Fibroblast of skin of right quadriceps (primary cell): ENCODE measurements at places on chromosomes 2 and 18.
A peak's percentile ranks its signal among the peaks of the same experiment; 100 is the strongest.

GRCh38 chr2:85132397-85132796 is 795 bp upstream of the TCF7L1 start:
- peak; percentile 28 for DNase-seq

DNA sequence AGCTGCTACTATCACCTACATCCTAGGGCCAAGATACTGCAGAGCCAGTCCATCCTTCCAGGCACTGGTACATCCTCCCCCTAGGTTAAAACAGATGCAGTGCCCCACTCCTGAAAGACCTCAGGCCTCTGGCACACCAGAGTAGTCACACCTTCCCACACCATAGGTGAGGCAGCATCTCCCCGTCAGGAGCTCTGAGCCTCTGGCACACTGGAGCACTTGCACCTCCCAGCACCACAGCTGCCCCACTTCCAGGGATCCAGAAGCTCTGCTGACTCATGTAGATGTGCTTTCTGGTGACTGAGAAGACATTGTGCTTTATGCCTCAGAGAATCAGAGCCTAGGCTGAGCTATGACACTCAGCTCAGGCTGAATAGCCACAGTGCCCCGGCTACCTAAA is 138.4 kb upstream of the COL3A1 start:
- no peak for DNase-seq

DNA sequence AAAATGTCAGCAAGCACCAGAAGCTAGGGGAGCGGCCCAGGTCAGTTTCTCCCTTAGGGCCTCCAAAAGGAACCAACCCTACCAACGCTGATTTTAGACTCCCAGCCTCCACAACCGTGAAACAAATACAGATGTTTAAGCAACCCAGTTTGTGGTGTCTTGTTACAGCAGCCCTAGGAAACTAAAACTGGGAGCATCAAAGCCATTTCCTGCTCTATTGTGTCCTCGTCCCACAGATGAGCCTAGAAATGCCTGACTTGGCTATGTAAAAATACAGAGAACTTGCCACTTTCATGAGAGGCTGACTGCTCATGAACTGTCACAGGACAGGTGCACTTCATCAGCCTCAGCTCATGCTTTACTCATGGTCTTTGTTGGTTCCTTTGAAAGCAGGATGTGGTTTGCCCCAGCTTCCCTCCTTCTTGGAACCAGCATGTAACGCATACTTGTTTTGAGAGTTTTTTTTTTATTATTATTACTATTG is 97.6 kb upstream of the SLC39A10 start:
- peak; percentile 87 for DNase-seq

- DNase-seq: no peak
These were observed 248.8 kb downstream of the ACKR3 start for GRCh38 chr2:236818281-236819045.

DNA sequence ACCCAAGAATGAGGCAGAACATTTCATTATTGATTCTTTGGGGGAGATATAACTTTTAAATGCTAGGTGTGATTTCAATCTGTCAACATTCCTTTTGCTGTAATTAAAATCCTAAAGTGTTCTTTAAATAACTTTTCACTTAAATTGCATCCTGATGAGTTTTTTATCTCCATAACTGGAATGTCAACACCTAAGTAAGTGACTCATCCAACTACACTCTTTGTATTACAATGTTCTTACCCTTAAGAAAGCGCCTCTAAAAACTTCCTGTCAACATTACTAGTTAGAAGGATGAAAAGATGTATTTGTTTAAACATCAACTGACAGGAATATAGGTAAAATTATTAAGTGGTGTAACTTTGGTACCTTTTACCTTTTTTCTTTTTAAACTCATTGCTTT is 1657.0 kb downstream of the LRP1B start:
- no peak for DNase-seq

DNA sequence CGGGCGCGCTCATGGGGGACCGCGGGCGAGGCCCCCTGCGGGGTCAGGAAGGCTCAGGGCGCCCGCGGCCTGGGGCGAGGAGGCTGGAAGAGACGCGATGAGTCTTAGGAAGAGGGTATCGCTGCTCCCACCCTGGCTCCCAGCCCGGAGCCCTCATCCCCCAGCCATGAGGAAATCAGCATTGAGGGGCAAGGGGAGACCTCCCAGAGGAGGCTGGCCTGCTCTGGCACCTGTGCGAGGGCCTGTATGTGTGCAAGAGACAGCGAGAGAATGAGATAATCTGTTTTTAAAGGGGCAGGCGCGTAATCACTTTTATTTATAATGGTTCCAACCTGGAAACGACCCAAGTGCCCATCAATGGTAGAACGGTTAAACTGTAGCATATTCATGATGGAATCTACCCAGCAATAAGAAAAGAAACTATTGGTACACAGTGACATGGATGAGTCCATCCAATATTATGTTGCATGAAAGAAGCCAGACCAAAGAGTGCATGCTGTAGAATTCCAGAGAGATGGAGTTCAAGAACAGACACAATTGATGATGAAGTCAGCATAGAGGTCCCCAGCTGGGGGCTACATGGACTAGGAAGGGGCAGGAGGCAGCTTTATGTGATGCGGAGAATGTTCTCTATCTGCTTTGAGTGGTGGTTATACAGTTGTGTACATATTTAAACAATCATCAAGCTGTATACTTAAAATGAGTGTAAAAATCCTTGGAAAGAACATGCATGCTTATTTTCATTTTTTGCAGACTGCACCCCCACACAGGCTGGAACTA is 14.4 kb downstream of the FBXO41 start:
- no peak for DNase-seq

- no peak for DNase-seq
These were observed 107.3 kb upstream of the ANKRD30BL start for GRCh38 chr2:132268977-132269523.

DNA sequence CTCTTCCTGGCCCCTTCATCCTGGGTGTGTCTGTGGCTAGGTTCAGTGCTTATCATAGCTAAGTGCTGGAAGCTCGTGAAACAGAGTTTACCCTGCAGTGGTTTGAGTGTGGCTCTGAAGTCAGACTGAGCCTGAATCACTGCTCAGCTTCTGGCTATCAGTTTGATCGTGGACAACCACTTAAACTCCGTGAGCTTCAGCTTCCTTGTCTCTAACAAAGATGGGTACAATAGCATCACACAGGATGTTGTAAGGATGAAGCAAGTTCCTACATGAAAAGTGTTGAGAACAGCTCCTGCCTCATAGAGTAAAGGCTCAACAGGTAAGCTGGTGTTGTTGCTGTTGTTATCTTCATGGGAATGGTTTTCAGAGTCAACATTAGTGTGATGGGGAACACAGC is 210.3 kb downstream of the CLIP4 start:
- DNase-seq: no peak

GRCh38 chr2:136051001-136051724 is 65.7 kb upstream of the DARS1 start:
- DNase-seq: no peak

DNA sequence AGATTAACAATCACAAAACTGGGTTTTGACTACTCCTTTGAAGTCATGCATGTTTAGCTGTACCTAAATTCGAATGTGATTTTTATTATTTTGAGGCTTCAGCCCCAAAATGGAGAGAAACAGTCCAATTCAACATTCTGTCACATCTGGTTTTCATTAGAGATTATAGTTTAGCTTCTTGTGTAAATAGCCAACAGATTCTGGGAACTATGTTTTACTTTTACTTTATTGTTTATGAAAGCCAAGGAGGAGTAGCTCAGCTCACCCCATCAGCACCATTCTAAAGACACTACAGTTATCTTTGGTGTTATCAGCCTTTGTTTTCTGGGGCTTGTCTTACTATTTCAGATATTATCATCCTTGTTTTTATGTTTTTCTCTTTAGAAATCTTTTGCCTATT is 465.0 kb upstream of the CWC22 start:
- peak; percentile 40 for DNase-seq

DNA sequence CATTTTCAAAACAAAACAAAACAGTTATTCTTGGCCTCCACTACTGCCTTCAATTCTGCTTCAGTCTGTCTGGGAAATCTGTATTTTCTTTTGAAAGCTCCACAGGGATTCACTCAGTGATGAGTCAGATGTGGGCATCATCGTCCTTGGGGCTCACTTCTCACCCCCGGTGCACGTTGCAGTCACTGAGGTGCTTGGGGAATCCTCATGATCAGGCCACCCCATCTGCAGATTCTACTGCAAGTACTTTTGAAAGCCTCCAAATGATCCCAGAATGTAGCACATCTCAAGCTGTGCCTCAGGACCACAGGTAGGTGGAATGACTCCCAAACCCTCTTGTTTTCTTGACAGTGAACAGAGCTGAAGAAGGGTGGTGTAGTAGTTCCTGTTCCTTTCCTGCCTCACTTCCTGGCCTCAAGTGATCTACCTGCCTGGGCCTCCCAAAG is 34.3 kb downstream of the LPIN2 start:
- DNase-seq: peak; percentile 81

DNA sequence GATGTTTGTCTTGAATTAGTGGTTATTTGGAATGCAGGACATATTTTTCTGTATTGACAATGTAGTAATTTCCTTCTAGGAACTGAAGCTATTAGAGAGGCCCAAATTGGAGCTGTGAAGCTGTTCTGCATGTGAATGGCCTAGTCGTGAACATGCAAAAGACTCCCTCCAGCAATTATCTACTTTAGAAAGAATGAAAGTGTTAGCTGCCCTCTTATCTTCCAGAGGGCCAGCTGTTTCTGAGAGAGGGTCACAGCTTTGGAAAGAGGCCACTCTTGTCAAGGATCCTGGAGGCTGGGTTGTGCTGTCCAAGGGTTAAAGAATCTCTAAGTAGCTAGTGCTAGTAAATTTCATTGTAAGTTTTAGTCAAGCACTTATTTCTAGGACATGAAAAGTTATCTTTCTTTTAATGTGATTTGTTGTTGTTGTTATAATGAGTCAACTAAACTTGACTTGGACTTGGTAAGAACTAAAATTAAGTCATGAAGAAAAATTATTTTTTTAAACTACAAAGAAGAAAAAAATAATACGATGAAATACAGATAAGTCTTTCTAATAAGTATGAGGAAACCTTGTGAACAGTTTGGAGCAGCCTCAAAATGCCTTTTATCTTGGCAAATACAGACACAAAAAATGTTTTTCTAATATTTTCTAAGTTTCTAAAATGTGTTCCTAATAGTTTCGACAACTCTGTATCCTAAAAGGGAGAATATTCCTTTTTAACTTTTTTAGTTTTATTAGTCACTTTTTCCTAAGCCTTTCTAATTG is 36.8 kb downstream of the DPP4 start:
- no peak for DNase-seq

- DNase-seq: no peak
These were observed 1.8 kb downstream of the RTKN start for GRCh38 chr2:74439803-74440377.
